ENCODE measurements at places on chromosomes 7 and 10. TPM values are rescaled to one million over a fixed set of nuclear protein-coding genes. Genes with fewer than 3 reads are reported as not detected.

Gene SYNPO2L
- total RNA-seq = not detected

Gene ARHGEF5
- 8.5 TPM for total RNA-seq

Gene SMO
- 3.1 TPM for total RNA-seq

Gene BLNK
- 5.3 TPM for total RNA-seq

Gene EBLN1
- total RNA-seq = not detected

Gene GIMAP7
- total RNA-seq = 24.2 TPM

Gene NODAL
- not detected for total RNA-seq

Gene BTAF1
- total RNA-seq = 72.3 TPM

Gene CALD1
- total RNA-seq = 347 TPM

Gene MSMB
- not detected for total RNA-seq

Gene HMX2
- total RNA-seq = not detected

Gene ZNF273
- 12.9 TPM for total RNA-seq

Gene WNT2
- total RNA-seq = 0.65 TPM

Gene NPS
- not detected for total RNA-seq

Gene ENTPD7
- total RNA-seq = 12.9 TPM

Gene CRYGN
- not detected for total RNA-seq

Gene FRMD4A
- 66.8 TPM for total RNA-seq

Gene SFRP4
- total RNA-seq = 10.9 TPM

Gene NPC1L1
- total RNA-seq = 0.24 TPM

Gene LRRC18
- total RNA-seq = not detected
